Endodermal cell (in vitro differentiated cells): ENCODE measurements at places on chromosomes 7 and 10.
A peak's percentile ranks its signal among the peaks of the same experiment; 100 is the strongest.

- DNase-seq, result no peak
Observed at GRCh38 chr7:70659263-70659662, 472.7 kb upstream of the GALNT17 start.

DNA sequence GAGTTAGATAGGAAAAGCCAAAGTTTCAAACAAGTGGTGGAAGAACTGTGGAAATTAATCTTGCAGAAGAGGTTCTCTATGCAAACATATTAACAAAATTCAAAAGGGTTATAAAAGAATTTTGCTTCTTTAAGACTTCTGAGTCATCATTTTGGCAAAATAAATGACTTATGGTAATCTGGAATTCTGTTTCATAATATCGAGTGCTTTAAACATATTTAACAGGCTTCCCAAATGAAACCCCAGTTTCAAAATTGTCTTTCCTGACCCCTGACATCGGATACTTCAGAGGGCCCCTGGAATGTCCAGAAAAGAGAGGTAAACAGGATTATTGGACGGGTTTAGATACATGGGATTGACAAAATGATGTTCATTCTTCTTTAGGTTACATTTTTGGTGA, 444.6 kb downstream of the HTR7 start:
- no peak for DNase-seq

- peak; percentile 41 for DNase-seq
Observed at GRCh38 chr10:48247680-48248079, 26.8 kb downstream of the FRMPD2 start.

DNA sequence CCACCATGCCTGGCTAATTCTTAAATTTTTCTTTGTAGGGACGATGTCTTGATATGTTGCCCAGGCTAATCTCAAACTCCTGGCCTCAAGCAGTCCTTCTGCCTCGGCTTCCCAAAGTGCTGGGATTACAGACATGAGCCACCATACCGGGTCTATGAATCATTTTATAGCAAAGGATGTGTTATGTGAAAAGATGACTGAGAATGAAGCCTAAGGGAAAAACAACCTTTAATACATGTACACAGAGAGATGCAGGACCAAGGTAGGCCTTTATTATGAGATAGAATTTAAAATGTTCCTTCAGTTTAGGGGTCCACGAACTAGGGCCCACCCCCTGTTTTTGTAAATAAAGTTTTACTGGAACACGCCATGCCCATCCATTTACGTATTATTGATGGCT, 41.0 kb downstream of the UBE2H start:
- DNase-seq, result no peak

GRCh38 chr10:66737241-66737640, 188.6 kb upstream of the LRRTM3 start:
- no peak for DNase-seq

DNA sequence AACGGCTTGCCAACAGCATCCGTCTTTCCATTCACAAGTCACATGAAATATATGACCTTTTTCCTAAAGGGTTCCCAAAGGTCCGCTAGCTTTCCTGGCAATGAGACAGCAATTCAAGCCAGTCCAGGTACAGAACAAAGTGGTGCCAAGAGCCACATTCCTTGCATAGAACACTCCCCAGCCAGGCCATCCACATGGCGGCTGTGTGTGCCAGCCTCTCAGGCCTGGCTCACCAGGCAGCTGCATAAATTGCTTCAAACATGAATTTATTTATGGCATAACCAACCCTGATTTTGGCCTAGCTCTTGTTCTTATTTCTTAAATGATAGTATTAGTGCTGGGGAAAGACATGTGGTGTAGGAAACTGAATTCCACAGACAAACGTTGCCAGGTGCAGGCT, 63.7 kb upstream of the CREB5 start:
- no peak for DNase-seq

DNA sequence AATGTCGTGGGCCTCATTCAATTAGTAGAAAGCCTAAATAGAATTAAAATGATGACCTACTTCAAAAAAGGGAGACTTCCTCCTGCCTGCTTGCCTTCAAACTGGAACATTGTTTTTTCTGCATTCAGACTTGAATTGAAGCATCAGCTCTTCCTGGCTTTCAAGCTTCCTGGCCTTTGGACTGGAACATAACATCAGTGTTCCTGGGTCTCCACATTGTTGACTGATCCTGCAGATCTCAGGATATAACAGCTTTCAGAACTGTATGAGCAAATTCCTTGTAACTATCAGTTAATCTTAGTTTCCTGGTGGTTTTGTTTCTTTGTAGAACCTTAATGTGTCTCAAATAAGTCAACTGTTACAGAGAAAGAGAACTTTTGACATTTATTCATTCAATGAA, 18.6 kb downstream of the MAGI2 start:
- DNase-seq, result no peak

GRCh38 chr7:12239806-12240205, 28.7 kb downstream of the TMEM106B start:
- DNase-seq, result no peak

DNA sequence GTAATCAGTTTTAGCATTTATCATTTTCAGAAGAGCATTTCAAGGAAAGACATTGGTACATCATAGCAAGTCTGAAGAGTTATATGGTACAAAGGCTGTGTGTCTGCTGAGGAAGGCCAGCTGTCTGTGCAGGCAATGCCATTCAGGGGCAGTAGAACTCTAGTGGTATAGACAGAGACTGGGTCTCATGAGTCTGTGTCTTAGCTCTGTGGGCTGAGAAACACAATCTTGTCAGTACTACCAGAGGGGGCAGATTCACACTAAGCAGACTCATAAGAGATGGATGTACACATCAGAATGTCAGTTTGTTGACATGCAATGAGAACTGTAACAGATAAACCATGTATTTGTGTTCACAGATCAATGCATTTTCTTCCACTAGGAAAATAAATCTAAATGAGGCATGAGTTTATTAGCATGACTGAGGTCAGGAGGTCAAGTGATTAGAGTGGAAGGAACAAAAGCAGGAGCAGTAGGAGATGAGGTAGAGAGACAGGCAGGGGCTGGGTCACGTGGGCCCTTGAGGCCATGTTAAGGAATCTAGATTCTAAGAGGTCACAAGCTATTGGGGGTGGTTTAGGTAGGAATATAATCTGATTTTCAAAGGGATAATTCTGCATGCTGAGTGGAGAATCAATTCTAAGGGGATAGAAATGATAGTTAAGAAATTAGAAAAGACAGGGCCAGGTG, 7.5 kb upstream of the GGCT start:
- no peak for DNase-seq

- DNase-seq, result no peak
Observed at GRCh38 chr10:85926986-85927385, 439.6 kb downstream of the GRID1 start.

DNA sequence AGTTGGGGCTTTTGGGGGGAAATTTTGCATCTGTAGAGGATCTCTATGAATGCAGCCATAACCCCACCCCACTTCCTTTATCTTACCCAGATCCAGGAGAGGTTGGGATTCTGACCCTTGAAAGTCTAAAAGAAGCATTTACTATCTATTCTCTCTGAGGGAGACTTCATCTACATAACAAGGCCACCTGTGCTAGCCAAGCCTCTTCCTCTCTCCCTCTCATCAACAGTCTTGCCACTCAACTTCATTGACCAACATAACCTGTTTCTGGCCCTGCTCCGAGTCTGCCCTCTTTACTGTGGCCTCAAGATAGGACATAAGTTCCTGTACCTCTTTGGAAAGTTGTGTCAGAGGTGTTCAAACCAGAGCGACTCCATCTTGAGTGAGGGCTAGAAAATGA, 19.4 kb downstream of the TUBAL3 start:
- no peak for DNase-seq

DNA sequence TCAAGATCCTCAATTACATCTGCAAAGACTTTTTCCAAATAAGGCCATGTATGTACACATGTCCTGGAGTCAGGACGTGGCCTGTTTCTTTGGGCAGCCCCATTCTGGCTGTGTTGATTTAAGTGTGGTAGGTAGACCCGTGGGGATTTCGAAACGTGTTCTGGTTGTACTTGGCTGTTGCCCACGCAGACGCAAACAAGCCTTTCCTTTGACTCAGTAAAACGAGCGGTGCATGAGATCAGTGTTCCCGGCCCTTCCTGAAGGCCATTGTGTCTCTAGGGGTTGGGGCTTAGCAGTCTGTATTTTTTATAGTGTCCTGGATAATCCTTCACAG, 64.8 kb upstream of the DNAJB6 start:
- no peak for DNase-seq

DNA sequence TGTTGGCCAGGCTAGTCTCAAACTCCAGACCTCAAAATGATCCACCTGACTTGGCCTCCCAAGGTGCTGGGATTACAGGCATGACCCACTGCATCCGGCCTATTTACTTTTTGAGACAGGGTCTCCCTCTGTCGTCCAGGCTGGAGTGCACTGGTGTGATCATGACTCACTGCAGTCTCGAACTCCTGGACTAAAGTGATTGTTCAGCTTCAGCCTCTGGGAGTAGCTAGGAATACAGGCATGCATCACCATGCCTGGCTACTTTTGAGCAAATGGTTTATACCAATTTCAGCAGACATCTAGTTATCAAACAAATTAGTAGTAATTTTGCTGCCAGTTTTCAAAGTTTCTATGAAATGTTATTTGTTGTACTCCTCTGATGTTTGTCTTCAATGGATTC, 2.2 kb upstream of the WAC start:
- DNase-seq, result no peak

GRCh38 chr7:114008696-114009095, 89.9 kb upstream of the PPP1R3A start:
- DNase-seq, result no peak

- peak; percentile 90 for DNase-seq
Observed at GRCh38 chr7:127708788-127709187, 56.8 kb downstream of the SND1 start.

GRCh38 chr10:78524342-78524741, 490.7 kb downstream of the RPS24 start:
- DNase-seq, result peak; percentile 38

- no peak for DNase-seq
Observed at GRCh38 chr7:110947408-110947807, 143.5 kb upstream of the LRRN3 start.

DNA sequence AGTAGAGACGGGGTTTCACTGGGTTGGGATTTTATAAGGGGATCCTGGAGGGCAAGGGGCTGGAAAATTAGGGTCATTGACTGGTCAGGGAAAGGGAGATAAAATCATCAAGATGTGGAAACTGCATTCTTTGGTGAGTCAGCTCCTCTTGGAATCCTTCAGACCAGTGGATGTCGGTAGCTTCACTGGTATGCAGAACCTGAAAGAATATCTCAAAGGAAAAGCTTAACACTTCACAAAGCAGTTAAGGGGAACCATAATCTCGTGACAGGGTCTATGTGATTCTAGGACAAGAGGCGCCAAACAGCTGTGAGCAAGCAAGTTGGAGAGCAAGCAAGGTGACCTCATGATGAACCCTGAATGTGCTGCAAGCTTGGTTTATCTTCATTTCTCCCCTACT, 634.7 kb upstream of the AUTS2 start:
- peak; percentile 52 for DNase-seq

DNA sequence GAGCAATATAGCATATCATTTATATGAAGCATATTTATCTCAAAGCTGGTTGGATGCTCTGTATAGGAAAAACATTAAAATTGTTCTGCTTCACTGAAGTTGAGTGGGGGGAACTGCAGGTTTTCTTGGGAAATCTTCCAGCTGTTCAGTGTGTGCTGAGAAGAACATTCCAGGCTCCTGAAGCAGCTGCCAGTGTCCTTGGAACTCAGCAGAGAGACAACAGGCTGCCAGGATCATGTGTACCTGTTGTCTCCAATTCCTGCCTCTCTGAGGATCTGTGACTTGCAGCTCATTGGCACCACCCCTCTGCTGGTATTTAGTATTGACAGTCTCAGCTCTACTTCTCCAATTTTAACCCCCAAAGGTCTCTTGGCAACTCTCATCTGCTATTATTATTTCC, 42.3 kb upstream of the PRKG1 start:
- peak; percentile 64 for DNase-seq

DNA sequence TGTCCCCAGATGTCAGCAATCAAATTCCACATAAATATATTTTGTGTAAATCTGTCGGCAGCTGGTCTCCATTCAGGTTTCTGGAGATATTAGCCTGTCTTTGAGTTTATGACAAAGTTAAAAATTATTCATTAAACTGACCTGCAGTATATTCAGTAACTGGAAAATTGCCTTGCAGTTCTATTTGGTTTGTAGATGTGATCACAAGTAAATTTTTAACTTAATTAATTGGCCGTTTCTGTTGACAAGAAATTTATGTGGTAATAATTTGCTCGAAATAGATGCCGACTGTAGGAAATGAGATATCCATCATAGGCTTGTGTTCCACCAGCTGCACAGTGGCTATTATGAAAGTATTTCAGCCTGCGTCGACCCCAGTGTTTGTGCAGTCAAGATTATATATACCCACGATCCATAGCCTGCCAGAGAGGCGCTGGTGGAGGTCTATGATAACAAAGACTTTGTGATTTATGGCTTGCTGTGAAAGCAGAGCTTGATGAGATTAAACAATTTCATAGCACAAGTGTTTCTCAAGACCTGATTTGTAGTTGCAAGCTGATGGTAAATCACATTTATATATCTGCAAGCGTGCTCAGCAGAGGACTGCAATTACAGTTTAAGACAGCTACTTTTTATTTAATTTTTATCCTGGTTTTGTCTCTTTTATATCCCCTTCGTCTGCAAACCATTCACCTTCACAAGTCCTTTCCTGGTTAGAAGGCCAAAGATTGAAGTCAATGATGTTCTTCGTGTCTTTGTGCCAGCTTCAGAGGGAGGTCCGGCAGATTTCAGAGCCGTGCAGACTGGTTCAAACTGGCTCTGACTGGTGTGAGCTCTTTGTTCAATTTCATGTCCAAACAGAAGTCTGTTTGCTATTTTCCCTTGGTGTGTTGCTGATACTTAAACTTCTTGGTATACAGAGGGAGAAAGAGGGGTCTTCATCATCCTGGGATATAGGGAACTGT, 850.9 kb downstream of the LRMDA start:
- no peak for DNase-seq

DNA sequence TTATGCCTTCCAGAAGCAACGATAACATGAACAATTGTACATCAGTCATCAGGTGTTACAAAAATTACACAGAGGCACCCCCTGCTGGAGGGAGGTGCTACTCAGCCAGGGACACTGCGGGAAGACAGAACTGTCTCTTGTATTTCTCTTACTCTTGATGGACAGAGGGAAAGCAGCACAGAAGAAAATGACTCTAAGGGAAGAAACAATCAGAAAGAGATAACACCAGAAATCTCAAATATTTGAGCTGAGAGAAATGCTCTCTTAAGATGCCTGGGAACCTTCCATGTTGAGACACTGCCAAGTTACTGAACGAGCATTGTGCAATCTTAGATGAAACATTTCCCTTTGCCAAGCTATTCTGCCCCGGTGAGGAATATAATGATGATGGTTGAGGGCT, 227.6 kb upstream of the NPSR1 start:
- DNase-seq, result peak; percentile 58

DNA sequence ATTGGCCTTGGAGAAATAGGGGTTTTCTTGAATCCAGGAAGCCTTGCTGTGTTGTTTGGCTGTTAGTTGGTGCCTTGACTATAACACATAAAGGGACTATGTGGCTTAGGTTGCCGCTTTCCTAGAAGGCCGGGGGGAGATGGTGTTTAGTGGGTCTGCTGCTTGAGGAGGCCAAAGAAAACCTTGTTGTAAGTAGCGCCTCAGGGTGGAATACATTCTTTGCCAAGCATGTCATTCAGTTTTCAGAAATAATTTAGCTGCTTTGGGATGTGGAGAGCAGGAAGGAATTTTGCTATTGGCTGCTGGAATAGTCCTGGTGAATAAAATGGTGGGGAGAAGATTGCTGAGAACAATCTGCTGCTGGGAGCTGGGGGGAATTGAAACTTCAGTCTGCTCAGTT, 132.9 kb upstream of the WNT16 start:
- no peak for DNase-seq
